ENCODE measurements at places on chromosomes 13 and 19. TPM values are rescaled to one million over a fixed set of nuclear protein-coding genes. Genes with fewer than 3 reads are reported as not detected.

DNA sequence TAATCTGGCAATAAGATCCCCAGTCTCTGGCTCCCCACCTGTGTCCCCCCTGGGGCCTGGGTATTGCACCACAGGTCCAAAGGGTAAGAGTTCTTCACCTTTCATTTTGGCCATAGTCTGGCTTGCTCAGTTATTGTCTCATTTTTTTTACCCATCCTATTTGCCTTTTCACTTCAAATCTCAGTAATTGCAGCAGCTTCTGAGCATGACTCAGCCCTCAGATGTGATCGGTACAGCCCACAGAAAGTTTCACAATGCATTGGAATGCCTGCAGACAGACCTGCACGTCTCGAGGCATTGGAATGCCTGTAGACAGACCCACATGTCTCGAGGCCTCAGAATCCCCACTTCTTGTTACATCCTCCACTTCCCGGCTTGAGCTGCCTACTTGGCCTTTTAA, 173.6 kb downstream of the NUFIP1 start:
- peak; percentile 95 for DNase-seq

- DNase-seq: no peak
Measured at GRCh38 chr19:7787141-7787540, 24.1 kb downstream of the CLEC4M start.

GRCh38 chr13:24207841-24208667, 47.5 kb downstream of the SPATA13 start:
- DNase-seq: peak; percentile 68

DNA sequence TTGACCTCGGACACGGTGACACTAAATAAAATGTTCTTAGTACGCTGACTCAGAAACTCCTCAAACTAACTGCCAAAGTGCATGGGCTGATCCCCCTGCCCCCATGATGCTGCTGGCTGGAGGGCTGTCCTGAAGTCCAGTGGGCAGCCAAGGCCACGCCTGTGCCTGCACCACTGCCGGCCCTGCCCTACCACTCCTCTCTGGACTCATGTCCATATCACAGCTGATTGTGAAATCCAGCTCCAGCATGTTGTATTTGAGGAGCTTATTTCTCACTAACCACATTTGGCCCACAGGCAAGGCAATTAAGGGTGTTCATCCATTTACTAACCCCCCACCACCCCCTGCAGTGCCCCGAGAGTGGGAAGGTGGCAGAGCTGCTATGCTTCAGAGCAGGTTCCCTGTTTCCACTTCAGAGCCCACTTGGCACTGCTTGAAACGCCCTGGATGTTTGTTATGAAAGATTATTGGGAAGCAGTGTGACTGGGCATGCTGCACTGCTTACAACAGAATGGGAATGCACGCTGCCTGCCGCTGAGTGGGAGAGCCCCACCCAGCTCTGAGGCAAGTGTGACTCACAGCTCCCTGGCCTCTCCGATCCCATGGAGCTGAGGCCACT, 114.0 kb downstream of the UQCRFS1 start:
- DNase-seq: peak; percentile 13

- DNase-seq: no peak
Measured at GRCh38 chr19:35460608-35461007, 12.6 kb downstream of the FFAR2 start.

DNA sequence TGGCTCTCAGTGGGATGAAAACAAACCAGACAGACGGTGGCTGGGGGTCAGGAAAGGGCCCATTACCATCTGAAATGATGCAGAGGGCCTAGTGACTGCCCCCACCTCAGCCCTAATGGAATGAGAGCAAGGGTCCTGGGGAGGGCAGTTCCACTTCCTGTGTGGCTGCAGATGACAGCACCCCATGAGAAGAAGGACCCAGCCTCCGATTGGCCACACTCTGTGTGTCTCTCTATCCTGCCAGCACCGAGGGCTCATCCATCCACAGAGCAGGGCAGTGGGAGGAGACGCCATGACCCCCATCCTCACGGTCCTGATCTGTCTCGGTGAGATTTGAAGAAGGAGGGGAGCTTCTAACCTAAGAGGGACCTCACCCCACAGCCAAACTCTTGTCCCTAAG, 498 bp downstream of the LILRB1 start:
- DNase-seq: no peak

GRCh38 chr19:48444129-48444935, 1.5 kb upstream of the GRWD1 start:
- DNase-seq: no peak

The TNFSF13B gene
- 2.6 TPM for total RNA-seq

The LILRA2 gene
- not detected for total RNA-seq

The PNMA8B gene
- 0.43 TPM for total RNA-seq

DNA sequence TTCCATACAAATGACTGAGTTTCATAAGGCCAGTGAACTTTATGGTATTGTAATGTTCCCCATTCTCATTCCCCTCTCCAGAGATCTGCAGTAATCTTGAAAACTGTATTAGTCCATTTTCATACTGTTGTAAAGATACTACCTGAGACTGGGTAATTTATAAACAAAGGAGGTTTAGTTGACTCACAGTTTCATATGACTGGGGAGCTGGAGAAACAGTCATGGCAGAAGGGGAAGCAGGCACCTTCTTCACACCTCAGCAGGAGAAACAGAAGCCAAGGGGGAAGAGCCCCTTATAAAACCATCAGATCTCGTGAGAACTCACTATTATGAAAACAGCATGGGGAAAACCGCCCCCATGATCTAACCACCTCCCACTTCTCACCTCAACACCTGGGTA, 318.7 kb upstream of the KLF12 start:
- DNase-seq: no peak

GRCh38 chr19:36482876-36483275, 6.5 kb downstream of the ZNF566 start:
- DNase-seq: no peak

DNA sequence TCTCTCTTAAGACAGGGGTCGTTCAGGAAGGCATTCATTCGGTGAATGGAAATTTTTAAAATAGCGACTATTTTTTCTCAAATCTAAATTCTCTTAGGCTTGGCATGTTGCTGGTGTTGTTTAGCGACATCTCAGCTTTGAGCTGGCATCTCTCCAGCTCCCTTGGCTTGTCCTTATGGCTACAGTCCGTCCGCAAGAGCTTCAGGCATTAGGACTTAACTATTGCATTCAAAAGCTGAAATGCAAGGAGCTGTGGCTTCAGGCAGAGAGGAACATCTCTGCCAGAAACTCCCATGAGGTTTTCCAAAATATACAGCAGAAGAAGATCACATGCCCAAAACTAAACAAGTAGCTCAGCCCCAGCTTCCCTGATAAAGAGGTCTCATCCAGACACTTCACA, 578.5 kb downstream of the EFNB2 start:
- no peak for DNase-seq

GRCh38 chr13:95235199-95235756, 66.0 kb downstream of the ABCC4 start:
- DNase-seq: no peak

The RASAL3 gene
- not detected for total RNA-seq

DNA sequence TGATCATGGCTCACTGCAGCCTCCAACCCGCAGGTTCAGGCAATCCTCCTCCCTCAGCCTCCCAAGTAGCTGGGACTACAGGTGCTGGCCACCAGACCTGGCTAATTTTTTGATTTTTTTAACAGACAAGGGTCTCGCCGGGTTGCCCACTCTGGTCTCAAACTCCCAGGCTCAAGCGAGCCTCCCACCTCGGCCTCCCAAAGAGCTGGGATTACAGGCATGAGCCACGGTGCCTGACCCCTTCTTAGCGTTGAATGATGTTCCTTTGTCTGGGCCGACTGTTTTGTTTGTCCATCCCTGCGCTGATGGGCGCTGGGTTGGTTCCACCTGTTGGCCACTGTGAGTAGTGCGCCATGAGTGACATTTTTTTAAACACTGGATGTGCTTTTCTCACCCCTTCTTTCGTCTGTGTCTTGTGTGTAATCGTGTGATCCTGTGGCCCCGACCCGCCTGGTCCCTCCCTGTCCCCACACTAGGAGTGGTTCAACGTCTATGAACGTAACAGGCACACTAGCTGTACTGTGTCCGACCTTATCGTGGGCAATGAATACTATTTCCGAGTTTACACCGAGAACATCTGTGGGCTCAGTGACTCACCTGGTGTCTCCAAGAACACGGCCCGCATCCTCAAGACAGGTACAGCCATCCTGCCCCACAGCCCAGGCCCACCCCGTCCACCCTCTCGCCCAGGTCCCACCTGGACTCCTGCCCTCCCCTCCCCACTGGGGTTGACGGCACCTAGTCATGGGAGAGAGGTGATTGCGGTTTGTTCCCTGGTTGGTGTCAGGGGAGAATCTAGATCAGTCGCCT, 15.0 kb upstream of the EMC10 start:
- DNase-seq: peak; percentile 60

The KLK14 gene
- total RNA-seq: not detected

GRCh38 chr13:114053026-114053425, 79.2 kb upstream of the C13orf46 start:
- DNase-seq: peak; percentile 84

- no peak for DNase-seq
Measured at GRCh38 chr13:57666131-57666953, 34.8 kb downstream of the PCDH17 start.

GRCh38 chr13:33072282-33072681, 56.1 kb downstream of the KL start:
- no peak for DNase-seq

DNA sequence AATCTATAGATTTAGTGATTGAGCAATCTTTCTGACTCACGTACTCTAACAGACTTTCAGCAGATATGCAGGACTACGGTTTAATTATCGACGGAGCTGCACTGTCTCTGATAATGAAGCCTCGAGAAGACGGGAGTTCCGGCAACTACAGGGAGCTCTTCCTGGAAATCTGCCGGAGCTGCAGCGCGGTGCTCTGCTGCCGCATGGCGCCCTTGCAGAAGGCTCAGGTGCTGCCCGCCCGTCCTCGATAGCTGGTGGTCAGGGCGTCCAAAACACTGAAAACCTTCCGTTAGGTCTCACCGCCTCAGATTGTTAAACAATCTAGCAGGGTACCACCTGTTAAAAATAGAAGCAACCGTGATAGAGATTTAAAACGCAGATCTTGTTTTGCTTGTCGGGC, 113.2 kb upstream of the MCF2L start:
- DNase-seq: no peak

GRCh38 chr13:109779074-109779473, 7.3 kb downstream of the IRS2 start:
- DNase-seq: no peak

The SGCG gene
- total RNA-seq: not detected

- no peak for DNase-seq
Measured at GRCh38 chr19:39631178-39631577, 24.5 kb upstream of the LGALS16 start.

DNA sequence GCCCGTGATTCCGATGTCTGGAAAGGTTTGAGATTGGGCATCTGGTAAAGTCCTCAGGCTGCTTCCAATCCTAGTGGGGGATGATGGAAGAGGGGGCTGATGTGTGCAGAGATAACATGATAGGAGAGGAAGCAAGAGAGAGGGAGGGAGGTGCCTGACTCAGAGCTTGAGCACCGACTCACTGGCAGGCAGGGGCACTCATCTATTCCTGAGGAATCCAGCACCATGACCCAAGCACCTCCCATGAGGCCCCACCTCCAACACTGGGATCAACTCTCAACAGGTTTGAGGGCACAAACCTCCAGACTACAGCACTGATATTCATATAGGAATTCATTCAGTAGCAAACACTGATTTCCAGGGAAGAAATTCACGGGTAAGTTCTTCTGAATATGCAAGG, 5.6 kb upstream of the SIGLEC9 start:
- no peak for DNase-seq

GRCh38 chr19:21101521-21102242, 19.7 kb downstream of the ZNF714 start:
- DNase-seq: peak; percentile 70

DNA sequence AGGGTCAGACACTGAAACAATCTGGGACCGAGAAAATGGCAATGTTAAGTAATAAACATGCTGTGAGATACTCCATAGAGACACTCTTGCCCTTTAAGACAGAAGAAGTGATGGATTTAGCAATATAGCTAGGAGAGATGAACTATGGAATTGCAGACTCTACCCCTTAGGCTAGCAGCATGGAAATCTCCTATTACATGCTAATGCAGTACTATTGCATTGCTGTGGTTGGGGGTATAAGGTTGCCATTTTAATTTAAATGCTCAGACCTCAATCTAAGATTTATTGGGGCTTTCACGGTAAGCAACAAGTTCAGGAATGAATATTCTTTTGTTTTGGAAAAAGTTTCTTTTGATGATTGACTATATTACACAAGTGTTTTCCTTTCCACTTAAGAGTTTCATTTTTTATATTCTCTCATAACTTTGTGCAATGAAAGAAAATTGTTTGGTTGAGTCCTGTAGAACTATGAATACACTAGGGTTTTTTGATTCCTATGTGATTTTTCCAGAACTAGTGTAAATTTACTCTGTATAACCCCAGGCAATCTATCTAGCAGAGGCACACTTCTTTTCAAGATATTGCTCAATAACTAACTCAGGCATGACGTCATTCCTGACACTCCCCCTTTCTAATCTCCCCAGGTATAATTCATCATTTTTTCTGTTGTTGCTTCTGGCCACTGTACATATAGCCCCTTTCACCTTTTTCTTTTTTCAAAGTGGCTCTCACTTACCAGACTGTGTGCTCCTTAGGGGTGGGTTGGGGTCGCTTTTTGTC, 394.7 kb upstream of the KLF12 start:
- DNase-seq: no peak

The ALKBH6 gene
- total RNA-seq: 14.2 TPM

GRCh38 chr13:83216479-83217245, 665.6 kb downstream of the SLITRK1 start:
- no peak for DNase-seq

The EFNB2 gene
- total RNA-seq: 7.4 TPM

- DNase-seq: no peak
Measured at GRCh38 chr13:49779721-49780120, 12.8 kb downstream of the KPNA3 start.

Measured in fibroblast of villous mesenchyme (primary cell).